ENCODE measurements at places on chromosomes 6 and 20. TPM values are rescaled to one million over a fixed set of nuclear protein-coding genes. Genes with fewer than 3 reads are reported as not detected.

The RBCK1 gene
- total RNA-seq = 99.8 TPM

The SOX18 gene
- 69.2 TPM for total RNA-seq

The FAM184A gene
- 13.3 TPM for total RNA-seq

The TOP1 gene
- total RNA-seq = 69.5 TPM

The TRIM15 gene
- not detected for total RNA-seq

The MYCT1 gene
- total RNA-seq = 18.4 TPM

The DACT2 gene
- 1.6 TPM for total RNA-seq

The EPB41L1 gene
- total RNA-seq = 80.1 TPM

The SFTA2 gene
- 213 TPM for total RNA-seq

The ROS1 gene
- total RNA-seq = 80.2 TPM

The SAMD10 gene
- 6.0 TPM for total RNA-seq

The C20orf144 gene
- 0.24 TPM for total RNA-seq

The TCF15 gene
- total RNA-seq = 0.18 TPM

GRCh38 chr6:159116343-159116742 is 52.9 kb upstream of the FNDC1 start:
- H3K4me3 ChIP-seq = no peak overlapping the region
- DNase-seq = no peak
- H3K4me1 ChIP-seq = peaks cover 42% of the 10 kb centered on the region

DNA sequence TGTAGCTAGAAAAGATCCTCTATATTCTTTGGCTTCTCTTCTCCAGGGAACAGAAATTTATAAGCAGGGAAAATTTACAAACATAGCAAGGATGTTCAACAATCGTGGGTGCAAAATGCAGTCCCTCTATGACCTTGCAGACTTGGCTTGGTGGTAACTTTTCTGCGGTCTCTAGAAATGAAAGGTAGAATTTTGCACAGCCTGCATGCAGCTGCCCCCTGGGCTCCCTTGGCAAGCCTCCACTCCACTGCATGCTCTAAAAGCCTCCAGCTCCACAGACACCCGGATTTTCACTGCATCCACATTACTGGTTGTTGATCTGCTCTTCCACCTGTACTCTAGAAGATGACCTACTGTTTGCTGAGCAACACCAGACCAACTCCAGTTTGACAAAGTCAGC is 236.5 kb upstream of the EYS start:
- no peaks in the 10 kb centered on the region for H3K4me1 ChIP-seq
- no peak overlapping the region for H3K27ac ChIP-seq
- H3K4me3 ChIP-seq = no peak overlapping the region
- DNase-seq = no peak

DNA sequence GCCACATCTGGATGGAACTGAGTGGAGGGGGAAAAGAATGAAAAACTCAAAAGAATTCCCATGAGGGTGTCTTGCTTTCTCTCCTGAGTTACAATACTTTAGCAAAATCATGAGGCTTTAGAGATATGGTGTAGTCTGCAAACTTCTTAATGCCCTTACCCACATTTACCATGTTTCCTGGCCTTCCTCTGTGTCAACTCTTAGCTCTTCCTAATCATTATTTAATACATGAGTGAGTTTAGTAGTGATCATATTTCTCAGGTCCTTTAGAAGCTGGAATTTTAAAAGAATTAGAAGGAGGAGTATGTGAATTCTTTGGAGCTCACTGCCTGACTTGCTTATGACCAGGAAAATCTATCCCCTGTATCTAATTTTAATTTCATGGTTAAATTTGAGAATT is 39.0 kb downstream of the STX11 start:
- no peaks in the 10 kb centered on the region for H3K36me3 ChIP-seq
- no peak for DNase-seq
- no peaks in the 10 kb centered on the region for H3K27me3 ChIP-seq
- H3K4me3 ChIP-seq = no peak overlapping the region

GRCh38 chr6:113082745-113083144 is 735.6 kb downstream of the RFPL4B start:
- no peaks in the 10 kb centered on the region for H3K36me3 ChIP-seq
- no peak overlapping the region for H3K4me3 ChIP-seq
- DNase-seq = peak; percentile 24
- H3K27me3 ChIP-seq = no peaks in the 10 kb centered on the region
- no peak overlapping the region for H3K27ac ChIP-seq

DNA sequence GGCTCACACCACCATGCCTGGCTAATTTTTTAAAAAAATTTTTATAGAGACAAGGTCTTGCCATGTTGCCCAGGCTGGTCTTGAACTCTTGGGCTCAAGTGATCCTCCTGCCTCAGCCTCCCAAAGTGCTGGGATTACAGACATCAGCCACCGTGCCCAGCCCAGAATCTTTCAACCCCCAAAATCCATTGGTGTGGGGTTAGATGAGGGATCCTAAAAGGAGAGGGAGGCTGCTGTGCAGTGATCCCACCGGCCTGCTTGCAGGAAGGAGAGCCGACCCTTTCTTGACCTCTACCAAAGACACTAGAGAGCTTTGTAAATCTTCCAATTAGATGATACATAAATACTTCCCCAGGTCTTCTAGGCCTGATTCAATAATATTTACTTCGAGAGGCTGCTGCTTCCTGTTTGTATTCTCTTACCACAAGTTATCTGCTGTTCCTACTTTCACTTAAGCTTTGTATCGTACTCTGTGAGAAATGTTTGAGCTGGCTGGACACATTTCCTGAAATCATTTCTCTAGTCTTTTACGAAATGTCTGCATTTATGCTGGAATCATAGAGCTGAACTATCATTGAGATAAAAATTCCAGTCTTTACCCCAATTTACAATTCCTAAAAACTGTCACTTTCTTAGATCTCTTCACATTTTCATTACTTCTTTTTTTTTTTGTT is 49.3 kb upstream of the IER3 start:
- DNase-seq = peak; percentile 53
- no peaks in the 10 kb centered on the region for H3K27me3 ChIP-seq
- peaks cover 51% of the 10 kb centered on the region for H3K4me1 ChIP-seq
- H3K27ac ChIP-seq = peak overlapping the region; percentile 84
- no peak overlapping the region for H3K4me3 ChIP-seq

DNA sequence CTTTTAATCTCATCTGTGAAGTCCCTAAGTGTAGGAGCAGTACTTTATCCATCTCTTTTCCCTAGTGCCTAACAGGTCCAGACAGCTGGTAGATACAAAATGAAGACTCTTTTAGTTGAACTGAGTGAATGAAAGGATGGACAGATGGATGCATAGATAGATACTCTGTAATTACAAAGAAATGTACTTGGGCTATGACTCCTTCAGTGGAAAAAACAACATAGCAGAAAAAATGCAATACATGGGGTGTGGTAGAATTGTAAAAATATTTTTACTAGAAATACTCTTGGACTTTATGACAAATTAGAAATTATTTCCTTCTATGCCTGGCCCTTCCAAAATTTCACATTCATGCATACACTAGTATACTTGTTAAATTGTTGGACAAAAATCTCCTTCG is 29.3 kb downstream of the KCNQ5 start:
- no peak overlapping the region for H3K4me3 ChIP-seq
- H3K4me1 ChIP-seq = no peaks in the 10 kb centered on the region
- no peaks in the 10 kb centered on the region for H3K27me3 ChIP-seq
- no peak for DNase-seq

GRCh38 chr6:135299256-135299655 is 118.1 kb downstream of the MYB start:
- no peak overlapping the region for H3K27ac ChIP-seq
- no peaks in the 10 kb centered on the region for H3K27me3 ChIP-seq
- no peak for DNase-seq

GRCh38 chr20:47067776-47068175 is 173.1 kb downstream of the EYA2 start:
- H3K4me3 ChIP-seq = no peak overlapping the region
- no peaks in the 10 kb centered on the region for H3K36me3 ChIP-seq
- no peak overlapping the region for H3K27ac ChIP-seq
- no peak for DNase-seq
- H3K4me1 ChIP-seq = no peaks in the 10 kb centered on the region

GRCh38 chr6:28424163-28424562 is 19.1 kb downstream of the ZSCAN23 start:
- no peak for DNase-seq
- H3K27ac ChIP-seq = no peak overlapping the region
- no peaks in the 10 kb centered on the region for H3K36me3 ChIP-seq
- no peaks in the 10 kb centered on the region for H3K4me1 ChIP-seq
- H3K4me3 ChIP-seq = no peak overlapping the region

DNA sequence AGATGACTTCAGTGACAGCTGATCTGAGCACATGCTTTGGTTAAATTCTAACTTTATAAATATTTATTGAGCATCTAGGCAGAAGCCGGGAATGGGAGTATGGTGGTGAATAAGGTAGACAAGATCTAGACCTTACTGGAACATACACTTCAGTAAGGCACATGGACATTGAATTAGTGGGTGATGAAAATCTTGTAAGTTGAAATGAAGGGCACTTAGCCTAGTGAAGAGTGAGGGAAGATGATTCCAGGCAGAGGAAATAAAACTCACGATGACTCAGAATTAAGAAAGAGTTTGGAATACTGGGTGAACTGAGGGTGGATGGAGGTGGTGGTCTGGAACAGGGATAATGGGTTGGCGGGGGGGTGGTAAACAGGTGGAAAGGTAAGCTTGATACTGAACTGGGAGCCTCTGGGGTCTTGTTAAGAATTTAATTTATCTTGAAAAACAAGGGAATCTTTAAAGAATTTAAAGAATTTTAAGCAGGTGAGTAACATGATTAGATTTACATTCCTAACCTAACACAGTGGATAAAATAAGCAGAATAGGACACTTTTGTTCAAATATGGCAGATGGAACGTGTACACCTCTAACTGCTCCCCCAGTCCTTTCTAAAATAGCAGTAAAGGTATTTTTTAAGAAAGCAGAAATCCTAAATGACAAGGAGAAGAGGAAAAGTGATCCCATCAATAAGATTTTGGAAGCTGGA is 75.2 kb upstream of the ARHGAP18 start:
- H3K27me3 ChIP-seq = no peaks in the 10 kb centered on the region
- no peak for DNase-seq
- H3K36me3 ChIP-seq = no peaks in the 10 kb centered on the region
- no peaks in the 10 kb centered on the region for H3K4me1 ChIP-seq
- no peak overlapping the region for H3K4me3 ChIP-seq

- H3K4me1 ChIP-seq = no peaks in the 10 kb centered on the region
- H3K36me3 ChIP-seq = no peaks in the 10 kb centered on the region
- no peak overlapping the region for H3K27ac ChIP-seq
- H3K27me3 ChIP-seq = peaks cover 83% of the 10 kb centered on the region
- DNase-seq = no peak
These were observed 826 bp downstream of the RIMS4 start for GRCh38 chr20:44809380-44810060.

- H3K4me3 ChIP-seq = no peak overlapping the region
- H3K27ac ChIP-seq = peak overlapping the region; percentile 48
- H3K4me1 ChIP-seq = peaks cover 49% of the 10 kb centered on the region
These were observed 189.1 kb downstream of the DTNBP1 start for GRCh38 chr6:15473741-15474161.

- H3K4me1 ChIP-seq = peaks cover 5% of the 10 kb centered on the region
- no peaks in the 10 kb centered on the region for H3K27me3 ChIP-seq
- H3K4me3 ChIP-seq = no peak overlapping the region
These were observed 6.5 kb downstream of the CEP162 start for GRCh38 chr6:84220809-84221409.

DNA sequence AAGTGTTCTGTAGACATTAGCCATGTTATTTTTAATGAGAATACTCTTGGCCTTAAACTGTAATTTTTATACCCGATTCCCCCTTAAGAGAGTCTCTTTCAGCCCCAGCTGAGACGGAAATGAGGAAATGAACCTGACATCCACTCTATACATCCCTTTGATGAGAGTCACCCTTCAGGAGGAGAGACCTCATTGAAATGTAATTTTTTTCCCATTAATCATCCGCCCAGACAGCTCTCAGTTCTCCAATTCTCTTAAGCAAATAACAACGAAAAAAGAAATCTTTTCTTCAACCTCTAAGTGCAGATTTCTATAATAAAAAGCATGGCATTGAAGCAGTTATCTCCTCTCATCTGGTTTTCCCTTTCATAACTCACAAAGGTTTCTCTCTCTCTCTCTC is 243.8 kb upstream of the PMEPA1 start:
- DNase-seq = no peak
- H3K4me3 ChIP-seq = no peak overlapping the region
- no peak overlapping the region for H3K27ac ChIP-seq
- H3K4me1 ChIP-seq = no peaks in the 10 kb centered on the region
- H3K27me3 ChIP-seq = no peaks in the 10 kb centered on the region
- no peaks in the 10 kb centered on the region for H3K36me3 ChIP-seq

GRCh38 chr6:41935685-41936072 is 5.9 kb downstream of the CCND3 start:
- peaks cover 68% of the 10 kb centered on the region for H3K36me3 ChIP-seq
- peak overlapping the region; percentile 99 for H3K4me3 ChIP-seq
- H3K27ac ChIP-seq = no peak overlapping the region
- no peak for DNase-seq

DNA sequence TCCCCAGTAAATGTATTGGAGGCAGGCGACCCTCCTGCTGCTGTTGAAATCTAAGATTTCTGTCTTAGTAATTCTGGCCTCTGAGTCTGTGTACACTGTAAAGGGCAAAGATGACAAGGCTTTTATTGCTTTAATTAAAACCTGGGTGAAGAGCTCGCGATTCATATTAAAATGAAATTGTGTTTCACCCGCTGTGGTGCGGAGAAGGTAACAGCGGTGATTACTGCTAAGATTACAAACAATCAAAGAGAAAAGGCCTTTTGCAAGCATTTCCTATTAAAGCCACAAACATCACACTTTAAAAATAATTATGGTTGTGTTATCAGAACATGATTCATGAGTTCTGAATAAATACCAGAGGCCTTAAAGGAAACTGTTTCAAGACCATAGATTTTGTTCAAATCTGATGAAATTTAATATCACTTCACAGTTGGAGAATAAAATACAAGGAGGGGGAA is 69.3 kb downstream of the TOX2 start:
- no peak for DNase-seq
- H3K4me3 ChIP-seq = no peak overlapping the region
- H3K36me3 ChIP-seq = no peaks in the 10 kb centered on the region
- H3K27ac ChIP-seq = peak overlapping the region; percentile 25
- peaks cover 27% of the 10 kb centered on the region for H3K4me1 ChIP-seq
- no peaks in the 10 kb centered on the region for H3K27me3 ChIP-seq

- DNase-seq = no peak
- H3K27ac ChIP-seq = no peak overlapping the region
- no peaks in the 10 kb centered on the region for H3K4me1 ChIP-seq
- no peaks in the 10 kb centered on the region for H3K36me3 ChIP-seq
- H3K27me3 ChIP-seq = no peaks in the 10 kb centered on the region
These were observed 37.9 kb upstream of the RFPL4B start for GRCh38 chr6:112309244-112309643.

GRCh38 chr20:21622097-21622857 is 83.2 kb upstream of the PAX1 start:
- no peaks in the 10 kb centered on the region for H3K36me3 ChIP-seq
- H3K27ac ChIP-seq = no peak overlapping the region
- H3K4me3 ChIP-seq = no peak overlapping the region

DNA sequence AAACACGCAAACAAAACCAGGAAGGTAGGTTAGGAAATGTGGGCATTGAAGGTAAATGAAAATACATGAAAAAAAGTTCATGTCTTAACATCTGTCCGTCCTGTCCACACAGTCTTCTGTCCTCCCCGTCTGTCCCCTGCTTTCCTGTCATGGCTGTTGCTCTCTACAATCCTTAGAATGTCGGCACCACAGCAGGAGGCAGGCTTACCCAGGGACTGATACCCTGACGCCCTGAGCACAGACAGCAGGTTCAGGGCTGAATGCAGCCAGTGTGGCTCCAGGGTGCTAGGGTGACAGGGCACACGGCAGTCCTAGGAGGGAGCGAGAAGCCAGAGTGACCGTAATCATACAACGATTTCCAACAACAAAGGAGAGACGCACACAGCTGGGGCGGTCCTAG is 123.7 kb downstream of the IRF4 start:
- no peaks in the 10 kb centered on the region for H3K4me1 ChIP-seq
- H3K4me3 ChIP-seq = no peak overlapping the region
- DNase-seq = no peak
- H3K36me3 ChIP-seq = peaks cover 7% of the 10 kb centered on the region
- no peaks in the 10 kb centered on the region for H3K27me3 ChIP-seq

Data from left lung (tissue), 14 donors.